Daoy (cell line): ENCODE measurements at places on chromosomes 12 and 14. TPM values are rescaled to one million over a fixed set of nuclear protein-coding genes. Genes with fewer than 3 reads are reported as not detected.

DNA sequence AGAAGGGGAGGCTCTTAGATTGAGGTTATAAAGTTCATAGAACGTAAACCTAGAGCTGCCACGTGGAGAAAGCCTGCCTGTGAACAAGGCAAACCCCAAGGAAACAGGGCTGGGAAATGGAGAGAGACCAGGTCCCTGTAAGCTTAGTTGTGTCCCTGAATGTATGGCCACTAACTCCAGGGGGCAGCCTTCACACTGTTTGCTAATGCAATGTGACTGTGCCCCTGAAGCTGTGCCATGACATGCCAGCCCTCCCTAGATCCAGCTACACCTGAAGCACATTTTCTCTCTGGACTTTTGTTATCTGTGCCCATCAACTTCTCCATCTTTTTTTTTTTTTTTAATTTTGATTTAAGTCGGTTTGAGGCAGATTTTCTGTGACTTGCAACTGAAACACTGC is 60.6 kb upstream of the TMCC3 start:
- peak; percentile 41 for DNase-seq

RAD9B gene
- 0.40 and 1.1 TPM in 2 replicates for total RNA-seq

CLEC2A gene
- total RNA-seq, result not detected in 2 replicates

DNAI7 gene
- 0.11 and 0.33 TPM in 2 replicates for total RNA-seq

DNA sequence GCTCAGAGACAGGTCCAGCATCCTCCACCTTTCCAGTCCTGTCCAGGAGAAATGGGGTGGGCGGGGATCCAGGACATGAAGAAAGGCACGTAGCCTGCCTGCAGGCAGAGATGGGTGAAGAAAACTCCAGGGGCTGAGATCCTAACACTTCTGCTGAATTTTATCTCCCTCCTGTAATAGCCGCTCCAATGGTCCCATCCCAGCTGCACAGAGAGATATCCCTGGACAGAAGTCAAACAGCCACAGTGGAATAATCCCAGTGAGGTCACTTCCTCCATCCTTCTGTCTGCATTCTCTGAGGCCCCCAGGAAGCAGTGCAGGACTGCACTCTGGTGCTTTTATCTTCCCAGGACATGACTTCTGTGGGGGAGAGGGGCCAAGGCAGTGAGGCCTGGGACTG is 26.3 kb downstream of the KRT18 start:
- DNase-seq, result peak; percentile 51
